ENCODE measurements at places on chromosomes 16 and 17. TPM values are rescaled to one million over a fixed set of nuclear protein-coding genes. Genes with fewer than 3 reads are reported as not detected.

Gene ACSM2A
- total RNA-seq, result not detected

Gene MRPS23
- total RNA-seq, result 54.3 TPM

Gene NUPR1
- total RNA-seq, result 27.9 TPM

Gene SLC16A6
- total RNA-seq, result 5.1 TPM
